ENCODE measurements at places on chromosomes 2 and 18.

DNA sequence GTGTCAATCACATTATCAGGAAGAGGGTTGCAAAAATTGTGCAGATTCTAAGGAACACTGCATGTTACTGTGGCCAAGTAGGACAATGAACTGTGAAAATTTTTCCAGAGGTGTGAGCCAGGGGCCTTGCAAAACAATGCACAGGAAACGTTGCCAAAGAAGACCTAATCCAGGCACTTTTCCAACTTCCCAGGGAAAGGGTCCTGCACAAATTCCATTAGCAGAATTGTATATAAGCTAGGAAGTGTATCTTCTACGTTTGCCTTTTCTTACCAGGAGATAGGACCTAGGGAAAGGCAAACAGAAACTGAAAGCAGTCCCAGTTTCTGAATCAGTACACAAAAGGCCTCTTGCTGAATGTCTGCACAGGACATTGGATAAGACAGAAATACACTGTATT is 1888.3 kb upstream of the CELF4 start:
- no peak for DNase-seq

DNA sequence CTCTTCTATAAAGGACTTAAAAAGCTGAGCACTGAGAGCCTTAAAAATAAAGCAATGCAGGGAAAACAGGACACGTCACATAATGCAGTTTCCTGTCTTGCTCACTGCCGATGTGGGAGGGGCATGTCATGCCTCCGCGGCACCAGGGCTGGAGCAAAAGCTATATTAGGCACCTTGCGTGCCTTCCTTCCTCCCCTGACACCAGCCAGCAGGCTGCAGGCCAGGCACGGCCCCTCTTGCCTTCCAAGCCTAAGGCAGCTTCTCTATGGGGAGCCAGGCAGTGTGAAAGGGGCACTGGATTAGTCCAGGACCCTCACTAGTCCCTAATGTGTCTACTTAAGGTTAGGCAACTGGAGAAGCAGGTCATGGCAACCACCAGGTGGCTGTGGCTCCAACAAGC is 26.3 kb downstream of the MRPL35 start:
- DNase-seq = no peak

DNA sequence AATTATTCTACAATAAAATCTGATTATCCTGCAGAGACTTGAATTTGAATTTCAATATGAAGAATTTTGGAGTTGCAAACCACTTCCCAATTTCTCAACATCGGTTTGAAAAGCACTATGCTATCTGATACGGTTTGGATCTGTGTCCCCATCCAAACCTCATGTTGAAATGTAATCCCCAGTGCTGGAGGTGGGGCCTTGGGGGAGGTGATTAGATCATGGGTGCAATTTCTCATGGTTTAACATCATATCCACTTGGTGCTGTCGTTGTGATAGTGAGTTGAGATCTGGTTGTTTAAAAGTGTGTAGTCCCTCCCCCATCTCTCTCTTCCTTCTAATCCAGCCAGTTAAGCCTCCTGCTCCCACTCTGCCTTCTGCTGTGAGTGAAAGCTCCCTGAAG is 205.7 kb downstream of the NBAS start:
- no peak for DNase-seq

GRCh38 chr2:121334581-121335293 is 49.7 kb upstream of the TFCP2L1 start:
- DNase-seq = no peak

DNA sequence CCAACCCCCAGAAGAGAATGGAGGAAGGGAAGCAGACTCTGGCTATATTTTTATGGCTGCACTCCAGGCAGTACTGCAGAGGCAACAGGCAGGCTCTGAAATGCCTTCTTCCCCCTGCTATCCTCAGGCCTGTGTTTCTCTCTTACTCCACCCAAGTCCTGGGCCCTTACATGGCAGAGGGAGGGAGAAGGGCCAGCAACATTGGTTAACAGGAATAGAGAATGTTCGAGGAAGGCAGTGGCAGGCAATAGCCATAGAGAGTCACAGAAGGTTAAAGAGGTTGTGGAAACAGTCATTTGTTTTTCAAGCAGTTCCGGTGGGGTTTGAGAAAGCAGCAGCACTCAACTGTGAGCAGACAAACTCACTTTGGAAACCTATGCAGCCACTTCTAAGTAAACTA is 15.1 kb upstream of the DARS1 start:
- no peak for DNase-seq

- DNase-seq = no peak
Observed at GRCh38 chr2:156471762-156472161, 35.6 kb downstream of the GPD2 start.

GRCh38 chr2:178282075-178282815 is 87.9 kb downstream of the OSBPL6 start:
- DNase-seq = no peak

DNA sequence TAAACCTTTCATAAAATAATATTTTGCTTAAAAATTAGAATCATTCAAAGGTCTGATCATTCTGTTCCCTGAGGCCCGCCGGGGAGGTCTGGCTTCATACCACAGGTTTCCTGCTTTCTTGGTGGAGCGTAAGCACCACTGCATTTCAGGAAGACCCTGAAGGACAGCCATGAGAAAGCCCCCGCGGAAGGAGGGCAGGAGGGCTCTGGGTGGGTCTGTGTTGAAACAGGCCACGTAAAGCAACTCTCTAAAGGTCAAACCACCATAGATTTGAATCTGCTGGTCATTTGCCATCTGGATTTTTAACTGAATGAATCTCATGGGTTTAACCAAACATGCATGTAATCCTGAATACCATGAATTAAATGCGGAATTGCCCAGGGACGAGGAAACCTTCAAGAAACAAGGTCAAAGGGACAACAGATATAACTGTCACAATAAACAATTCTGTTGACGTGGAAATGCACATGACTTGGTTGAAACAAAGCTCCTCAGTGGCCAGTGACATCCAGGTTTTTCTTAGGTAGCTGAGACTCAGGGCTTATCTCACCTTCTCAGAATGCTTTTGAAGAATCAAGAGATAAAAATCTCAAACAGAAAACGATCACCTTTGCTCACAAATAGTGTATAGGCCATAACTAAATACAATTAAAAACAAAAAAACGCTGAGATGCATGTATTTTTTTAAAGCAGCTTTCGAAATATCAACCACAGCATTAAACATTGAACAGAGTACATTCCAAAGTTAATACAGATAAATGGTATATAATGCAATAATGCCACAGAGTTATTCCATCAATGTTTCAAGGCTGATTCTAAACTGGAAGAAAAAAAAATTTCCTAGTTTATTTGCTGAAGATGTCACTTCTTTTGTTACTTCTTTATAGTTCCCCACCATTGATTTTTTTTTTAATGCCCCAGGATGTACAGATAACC is 193.2 kb downstream of the BCL2 start:
- DNase-seq = no peak

DNA sequence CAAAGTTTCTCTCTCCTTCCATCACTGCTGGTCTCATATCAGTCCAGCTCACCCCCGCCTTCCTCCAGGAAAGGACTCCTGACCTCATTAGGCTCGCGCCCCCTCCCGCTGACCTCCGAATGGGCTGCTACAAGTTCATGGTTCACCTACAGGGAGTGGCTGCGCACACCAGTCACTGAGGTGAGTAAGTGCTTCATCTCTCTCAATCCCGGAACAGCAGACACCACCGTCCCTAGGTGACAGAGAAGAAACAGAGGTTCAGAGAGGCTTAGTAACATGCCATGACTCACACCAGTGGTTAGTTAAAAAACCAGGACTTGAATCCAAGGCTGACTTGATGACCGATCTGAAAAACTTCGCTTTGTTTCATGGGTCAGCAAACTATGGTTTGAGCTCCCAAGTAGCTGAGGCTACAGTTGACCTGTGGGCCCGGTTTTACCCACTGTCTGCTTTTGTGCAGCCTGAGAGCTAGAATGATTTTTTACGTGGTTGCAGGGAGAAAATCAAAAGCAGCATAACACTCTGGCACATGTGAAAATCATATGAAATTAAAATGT is 42.0 kb downstream of the ZFP36L2 start:
- no peak for DNase-seq

DNA sequence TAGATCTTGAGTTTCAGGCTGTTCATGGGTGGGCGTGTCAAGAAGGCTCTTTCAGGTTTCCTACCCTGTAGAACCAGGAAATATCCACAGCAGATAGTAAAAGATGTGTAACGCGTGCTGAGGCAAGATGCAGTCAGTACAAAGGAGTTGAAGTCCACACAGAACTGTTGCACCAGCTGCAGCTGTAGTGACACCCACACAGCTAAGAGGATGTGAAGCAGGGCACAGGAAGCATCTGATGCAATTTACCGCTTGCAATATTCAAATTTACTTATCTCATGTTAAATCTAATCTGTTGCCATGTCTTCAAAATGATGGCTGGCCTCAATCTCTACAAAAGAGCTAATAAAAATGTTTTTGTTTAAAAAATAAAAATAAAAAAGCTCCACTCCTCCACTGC is 132.8 kb downstream of the ARHGAP15 start:
- no peak for DNase-seq

GRCh38 chr2:214005337-214005736 is 405.5 kb upstream of the VWC2L start:
- DNase-seq = no peak

DNA sequence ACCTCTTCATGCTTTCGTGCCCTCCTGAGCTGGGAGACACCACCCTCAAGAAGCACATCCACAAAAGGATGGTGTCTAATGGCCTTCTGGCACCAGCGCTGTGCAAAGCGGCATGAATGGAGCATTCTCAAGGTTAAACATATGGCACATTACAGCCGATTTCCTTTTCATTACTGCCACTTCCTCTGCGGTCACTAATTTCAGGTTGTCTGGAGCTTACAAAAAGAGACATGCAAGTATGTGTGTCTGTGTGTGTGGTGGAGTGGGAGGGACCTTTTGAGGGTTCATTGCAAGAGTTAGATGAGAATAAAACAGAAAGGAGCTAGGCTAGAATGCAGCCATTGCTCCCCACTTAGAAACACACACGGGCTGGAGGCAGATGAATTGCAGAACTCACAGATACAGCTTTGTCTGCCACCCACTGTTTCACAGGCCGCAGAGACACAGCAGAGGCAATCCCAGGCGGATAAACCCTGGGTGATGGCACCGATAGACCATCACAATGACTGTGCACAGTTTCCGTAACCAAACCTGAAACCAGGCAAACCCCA is 76.0 kb downstream of the TGIF1 start:
- peak; percentile 87 for DNase-seq
